ENCODE measurements at places on chromosomes 12 and 14.
A peak's percentile ranks its signal among the peaks of the same experiment; 100 is the strongest.

DNA sequence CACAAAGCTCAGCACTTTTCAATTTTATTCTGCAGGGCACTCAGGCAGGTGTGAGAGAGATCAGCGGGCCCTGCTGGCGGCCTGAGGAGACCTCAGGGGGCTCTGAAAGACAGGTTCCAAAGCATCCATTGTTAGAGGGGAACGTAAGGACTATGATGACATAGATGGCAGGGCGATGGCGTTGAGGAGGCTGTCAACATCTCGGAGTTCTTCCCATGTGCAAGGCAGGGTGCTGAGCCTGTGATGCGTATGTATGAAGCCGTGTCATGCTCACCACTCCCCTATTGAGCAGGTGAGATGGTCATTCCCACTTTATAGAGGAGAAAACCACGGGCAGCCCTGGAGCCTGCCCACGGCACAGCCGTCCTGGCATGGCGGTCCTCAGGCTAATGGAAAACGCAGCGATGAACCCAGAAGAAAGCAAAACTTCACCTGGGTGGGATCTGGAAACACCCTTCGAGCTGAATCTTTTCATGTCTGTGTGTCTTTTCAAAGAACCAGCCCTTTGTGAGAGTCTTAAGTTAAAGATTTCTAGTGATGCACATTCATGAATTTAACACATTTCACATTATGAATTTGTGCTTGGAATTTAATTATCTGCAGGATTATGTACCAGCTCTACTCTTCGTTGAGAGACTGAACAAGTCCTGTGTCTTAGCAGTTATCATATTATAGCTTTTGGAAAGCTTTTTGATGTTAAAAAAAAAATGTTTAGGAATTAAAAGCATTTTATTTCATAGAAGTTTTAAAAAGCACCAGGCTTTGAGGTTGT lies 64.7 kb downstream of the RIMBP2 start:
- no peak for DNase-seq

DNA sequence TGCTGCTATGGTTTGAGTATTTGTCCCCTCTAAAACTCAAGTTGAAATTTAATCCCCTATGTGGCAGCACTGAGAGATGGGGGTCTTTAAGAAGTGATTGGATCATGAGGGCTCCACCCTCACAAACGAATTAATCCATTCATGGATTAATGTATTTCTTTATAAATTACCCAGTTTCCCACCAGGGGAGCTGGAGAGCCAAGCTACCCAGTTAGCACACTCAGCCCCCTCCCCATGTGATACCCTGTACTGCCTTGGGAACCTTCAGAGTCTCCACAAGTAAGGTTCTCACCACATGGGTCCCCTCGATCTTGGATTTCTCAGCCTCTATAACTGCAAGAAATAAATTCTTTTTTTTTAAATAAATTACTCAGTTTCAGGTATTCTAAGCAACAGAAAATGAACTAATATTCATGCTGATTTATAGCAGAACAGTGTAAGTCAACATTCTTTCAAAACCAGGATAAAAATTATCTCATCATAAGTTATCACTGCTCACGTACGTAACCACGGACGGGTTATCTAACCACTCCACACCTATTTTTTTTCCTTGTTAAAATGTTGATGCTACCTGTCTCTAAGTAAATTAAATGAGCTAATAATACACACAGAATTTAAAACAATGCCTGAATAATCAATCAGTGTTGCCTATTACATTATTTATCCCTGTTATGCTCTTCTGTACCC lies 3.6 kb downstream of the NAP1L1 start:
- DNase-seq, result no peak

- peak; percentile 87 for DNase-seq
Observed at GRCh38 chr12:51971679-51972421, 20.4 kb downstream of the ACVR1B start.

DNA sequence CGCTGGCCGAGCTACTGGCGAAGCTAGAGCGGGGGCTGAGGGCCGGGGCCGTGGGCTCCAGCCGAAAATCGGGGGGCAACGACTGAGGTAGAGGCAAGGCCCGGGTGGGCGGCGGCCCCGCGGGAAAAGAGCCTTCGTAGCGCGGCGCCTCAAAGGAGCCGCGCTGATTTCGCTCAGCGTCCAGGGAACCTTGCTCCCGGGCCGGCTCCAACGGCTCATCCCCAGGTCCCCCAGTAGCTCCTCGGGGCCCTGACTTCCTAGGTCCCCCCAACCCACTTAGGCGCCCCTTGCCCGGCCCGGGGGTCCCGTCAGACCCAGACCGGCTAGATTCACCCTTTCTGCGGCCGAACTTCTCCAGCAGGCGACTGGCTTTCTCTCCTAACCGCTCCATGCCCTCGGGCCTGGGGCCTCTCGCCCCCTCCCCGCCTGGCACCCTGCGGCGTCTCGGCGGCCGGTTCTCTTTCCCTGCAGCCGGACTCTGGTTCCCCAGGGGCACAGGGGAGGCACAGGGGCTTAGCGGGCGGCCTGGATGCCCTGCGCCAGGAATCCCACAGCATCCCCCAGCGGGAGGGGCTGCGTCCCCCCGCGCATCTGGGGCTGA lies 375 bp downstream of the AJUBA start:
- DNase-seq, result no peak

GRCh38 chr12:15240898-15241297 lies 19.7 kb upstream of the RERG start:
- no peak for DNase-seq

DNA sequence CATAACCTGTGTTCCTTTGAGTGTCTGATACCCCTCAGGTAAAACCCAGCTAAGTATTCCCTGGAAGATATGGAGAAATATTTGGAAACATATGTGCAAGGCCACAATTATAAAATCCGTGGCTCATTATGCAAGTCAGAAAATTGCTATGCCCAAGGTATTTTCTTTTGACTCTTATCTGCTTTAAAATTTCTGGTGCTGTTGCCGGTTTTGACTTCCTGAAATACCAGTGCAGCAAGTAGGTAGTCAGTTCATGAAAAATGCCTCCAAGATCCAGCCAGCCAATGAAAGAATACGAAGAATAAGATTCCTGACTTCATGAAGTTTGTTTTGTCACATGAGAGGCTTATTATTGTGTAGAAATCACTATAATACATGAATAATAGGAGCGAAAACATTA lies 20.2 kb upstream of the FUT8 start:
- DNase-seq, result no peak

DNA sequence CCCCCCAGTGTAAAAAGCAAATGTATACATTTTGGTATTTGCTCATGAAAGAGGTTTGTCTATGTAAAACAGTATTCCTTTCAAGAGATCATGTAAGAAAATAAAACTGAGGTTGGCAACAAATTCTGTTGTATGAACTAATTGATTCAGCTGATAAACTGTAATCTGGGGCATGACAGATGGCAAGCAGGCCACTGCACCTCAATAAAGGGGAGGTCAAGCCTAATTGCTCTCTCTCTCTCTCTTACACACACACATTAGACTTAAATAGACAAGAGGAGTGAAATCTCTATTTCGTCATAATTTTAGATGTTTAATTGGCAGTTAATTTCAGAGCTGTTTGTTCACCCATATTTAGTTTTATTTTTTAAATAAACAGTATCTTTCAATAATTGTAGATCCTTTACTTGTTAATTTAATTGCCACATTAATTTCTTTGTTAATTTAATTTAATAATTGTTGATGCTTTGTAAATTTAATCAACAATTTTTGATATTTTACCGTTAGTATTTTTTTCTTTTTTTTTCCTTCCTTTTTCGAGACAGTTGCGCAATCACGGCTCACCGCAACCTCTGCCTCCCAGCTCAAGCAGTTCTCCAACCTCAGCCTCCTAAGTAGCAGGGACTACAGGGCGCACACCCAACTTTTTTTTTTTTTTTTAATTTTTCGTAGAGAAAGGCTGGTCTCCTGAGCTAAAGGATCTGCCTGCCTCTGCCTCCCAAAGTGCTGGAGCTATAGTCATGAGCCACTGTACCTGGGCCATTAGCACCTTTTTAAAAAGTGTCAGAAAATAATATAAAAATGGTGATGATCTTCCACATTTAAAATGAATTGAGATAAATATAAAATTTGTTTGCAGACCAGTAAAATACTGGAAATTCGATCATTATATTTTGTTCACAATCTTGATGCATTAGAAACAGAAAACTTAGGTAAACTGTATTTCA lies 577.7 kb downstream of the SLC16A7 start:
- no peak for DNase-seq

GRCh38 chr12:125151284-125151683 lies 86.0 kb downstream of the AACS start:
- no peak for DNase-seq

DNA sequence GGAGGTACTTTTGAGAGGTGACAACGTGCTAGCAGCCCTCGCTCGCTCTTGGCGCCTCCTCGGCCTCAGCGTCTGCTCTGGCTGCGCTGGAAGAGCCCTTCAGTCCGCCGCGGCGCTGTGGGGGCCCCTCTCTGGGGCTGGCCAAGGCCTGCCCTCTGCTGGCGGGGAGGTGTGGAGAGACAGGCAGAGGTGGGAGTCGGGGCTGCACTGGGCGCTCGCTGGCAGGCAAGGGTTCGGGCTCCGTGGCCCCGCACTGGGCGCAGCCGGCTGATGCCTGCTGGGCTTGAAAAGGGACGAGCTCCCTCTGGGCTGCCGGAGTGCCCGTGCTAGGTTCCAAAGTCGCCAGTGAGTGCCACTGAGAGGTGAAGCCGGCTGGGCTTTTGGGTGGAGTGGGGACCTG lies 580.0 kb downstream of the DIO2 start:
- DNase-seq, result no peak

DNA sequence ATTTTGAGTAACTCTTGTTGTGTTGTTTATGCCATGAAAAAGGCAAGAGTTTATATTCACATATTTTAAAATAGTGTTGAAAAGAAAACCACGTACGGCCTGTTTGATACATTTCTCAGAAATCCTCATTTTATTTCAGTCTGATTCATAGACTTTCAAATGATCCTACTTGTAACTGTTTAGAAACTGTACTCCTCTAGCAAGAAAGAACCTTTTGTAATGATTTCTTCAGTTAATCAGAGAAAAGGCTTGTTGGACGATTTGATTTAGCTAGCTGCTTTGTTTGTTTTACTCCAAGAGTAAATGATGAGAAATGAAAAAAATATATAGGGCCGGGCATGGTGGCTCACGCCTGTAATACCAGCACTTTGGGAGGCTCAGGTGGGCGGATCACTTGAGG lies 17.2 kb downstream of the FBXO34 start:
- DNase-seq, result no peak

DNA sequence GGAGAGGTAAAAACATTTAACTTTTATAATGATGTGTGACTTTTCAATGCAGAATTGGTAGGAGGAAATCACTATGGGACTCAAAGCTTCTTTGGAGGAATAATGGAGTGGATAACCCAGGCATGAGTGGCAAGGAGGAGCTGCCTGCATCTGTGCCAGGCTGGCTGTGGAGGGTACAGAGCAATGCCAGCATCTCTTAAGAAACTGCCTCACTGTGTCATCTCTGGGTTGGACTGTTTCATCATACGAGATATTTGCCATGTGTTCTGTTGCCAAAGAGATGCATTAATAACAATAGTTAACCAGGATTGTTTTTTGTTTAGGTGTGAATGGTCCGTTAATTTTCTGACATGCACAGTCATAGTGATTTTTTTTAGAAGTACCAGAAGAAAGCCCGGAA lies 183.7 kb upstream of the NTF3 start:
- DNase-seq, result no peak

DNA sequence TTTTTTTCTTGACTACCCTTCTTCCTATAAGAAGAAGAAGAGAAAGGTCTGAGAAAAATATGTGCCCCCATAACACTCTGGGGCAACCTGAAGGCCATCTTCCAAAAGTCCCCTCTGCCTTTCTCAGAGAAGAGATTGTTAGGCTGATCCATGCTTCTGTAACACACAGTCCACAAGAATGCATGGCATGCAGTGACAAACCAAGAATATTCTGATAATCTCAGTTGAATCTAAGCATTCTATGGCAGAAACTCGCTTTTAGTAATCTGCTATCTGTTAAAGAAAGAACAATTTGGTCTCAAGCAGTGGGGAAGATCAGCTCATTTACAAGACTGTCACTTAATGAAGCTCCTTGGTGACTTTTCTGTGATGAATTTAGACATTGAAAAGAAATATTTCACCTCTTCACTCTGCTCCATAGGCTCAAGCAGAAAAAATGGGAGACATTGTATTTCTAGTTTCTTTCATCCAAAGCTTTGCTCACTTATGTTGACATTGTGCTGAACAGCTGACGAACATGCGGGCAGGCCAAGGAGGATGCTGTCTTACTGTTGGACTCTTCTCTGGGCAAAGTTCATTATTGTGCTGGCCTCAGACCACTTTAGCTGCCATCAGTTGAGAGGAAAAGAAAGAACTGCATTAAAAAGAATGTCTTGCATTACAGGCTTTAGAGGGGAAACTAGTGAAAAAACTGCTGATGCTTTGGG lies 957.1 kb downstream of the DIO2 start:
- DNase-seq, result no peak

DNA sequence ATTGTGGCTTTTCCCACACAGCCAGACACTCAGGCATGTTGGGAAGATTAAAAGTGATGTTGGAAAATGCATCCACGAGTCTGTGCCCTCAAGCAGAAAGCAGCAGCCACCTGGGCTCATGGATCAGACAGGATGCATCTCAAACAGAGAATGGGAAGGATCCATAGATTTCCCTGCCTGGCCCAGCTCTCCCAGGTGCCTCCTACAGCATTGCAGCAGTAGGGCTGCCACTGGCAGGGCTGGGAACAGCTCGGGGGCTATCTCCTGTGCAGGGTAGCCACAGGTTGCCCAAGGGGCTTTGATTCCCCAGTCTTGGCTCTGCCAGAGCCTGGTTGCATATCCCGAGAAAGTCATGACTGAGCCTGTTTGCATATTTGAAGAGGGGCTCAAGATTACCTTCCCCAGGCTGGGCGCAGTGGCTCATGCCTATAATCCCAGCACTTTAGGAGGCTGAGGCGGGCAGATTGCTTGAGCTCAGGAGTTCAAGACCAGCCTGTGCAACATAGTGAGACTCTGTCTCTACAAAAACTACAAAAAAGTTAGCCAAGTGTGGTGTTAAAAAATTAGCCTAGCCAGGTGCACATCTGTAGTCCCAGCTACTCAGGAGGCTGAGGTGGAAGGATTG lies 19.5 kb downstream of the C14orf132 start:
- DNase-seq, result no peak

DNA sequence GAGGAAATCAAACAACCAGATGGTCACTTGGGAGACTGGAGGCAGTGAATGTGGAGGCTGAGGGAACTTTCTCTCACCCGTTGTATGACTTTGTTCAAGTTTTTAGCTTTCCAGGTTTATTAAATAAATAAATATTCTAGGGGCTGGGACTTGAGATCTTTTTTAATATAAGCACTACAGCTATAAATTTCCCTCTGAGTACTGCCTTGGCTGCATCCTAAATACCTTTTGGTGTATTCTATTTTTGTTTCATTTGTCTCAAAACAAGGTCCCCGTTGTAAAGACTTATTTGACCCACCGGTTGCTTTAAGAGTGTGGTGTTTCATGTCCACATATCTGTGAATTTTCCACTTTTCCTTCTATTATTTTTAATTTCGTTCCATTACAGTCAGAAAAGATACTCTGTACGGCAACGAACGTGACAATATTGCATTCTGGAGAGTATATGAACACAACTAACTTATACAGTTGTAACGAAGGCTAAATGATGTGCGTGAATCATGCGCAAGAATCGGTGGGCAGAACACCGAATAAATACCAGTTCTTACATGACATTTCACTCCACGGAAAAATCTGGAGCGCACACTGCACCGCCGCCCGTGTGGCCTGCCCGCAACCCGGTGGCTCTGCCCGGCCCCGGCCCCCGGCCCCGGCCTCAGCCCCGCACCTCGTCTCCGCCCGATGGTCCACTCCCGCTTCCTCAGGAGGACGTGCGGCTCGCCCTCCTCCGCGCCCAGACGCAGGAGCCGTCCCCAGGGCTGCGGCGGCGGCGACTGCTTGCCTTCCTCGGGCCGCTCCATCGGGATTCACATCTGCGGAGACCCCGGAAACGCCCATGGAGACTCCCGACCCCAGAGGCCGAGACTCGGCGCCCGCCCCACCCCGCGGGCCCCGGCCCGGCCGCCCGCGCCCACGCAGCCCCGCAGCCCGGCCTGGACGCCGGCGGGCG lies 602 bp downstream of the CHFR start:
- peak; percentile 29 for DNase-seq

Measured in inflammatory macrophage treated with lipopolysaccharide for 4 hours (primary cell).